ENCODE measurements at places on chromosomes 4 and X.

- DNase-seq: no peak
Measured at GRCh38 chrX:31508338-31508737, 436.5 kb upstream of the FTHL17 start.

DNA sequence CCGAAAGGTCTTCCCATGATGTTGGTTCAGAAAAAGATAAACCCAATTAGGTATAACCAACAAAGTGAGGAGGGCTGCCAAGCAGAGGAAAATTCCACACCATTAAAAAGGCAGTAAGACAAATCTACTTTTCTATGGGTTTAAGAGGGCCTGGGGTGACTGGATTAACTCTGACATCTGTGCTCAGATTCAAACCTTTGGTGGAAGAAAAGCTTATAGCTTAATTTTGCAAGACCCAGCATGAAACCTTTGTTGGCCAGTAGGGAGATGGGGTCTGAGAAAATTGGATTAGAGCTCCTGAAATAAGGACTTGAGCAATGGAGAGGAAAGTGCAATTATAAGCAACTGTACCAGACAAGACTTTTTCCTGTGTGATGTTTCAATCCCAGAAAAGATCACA is 104.2 kb downstream of the KDR start:
- no peak for DNase-seq

- no peak for DNase-seq
Measured at GRCh38 chrX:68059469-68059868, 373.8 kb downstream of the OPHN1 start.

DNA sequence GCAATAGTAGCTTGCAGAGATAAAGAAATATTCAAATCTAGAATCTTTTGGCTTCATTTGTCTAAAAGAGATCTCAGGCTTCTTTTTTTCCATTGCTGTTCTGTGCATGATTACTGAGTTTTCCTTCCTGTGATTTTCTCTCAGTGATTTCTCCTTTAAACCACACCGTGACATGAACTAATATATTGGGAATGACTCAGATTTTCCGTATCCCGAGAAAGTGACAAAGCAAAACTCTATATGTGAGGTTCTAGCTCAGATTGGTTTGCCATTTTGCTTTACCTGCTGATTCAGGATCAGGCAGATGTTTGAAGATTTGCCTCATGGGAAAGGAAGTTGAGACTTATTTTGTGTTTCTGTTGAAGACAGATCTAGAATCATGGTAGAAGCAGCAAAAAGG is 59.4 kb downstream of the MTHFD2L start:
- no peak for DNase-seq

GRCh38 chrX:95907081-95907480 is 777.6 kb upstream of the DIAPH2 start:
- DNase-seq: no peak

DNA sequence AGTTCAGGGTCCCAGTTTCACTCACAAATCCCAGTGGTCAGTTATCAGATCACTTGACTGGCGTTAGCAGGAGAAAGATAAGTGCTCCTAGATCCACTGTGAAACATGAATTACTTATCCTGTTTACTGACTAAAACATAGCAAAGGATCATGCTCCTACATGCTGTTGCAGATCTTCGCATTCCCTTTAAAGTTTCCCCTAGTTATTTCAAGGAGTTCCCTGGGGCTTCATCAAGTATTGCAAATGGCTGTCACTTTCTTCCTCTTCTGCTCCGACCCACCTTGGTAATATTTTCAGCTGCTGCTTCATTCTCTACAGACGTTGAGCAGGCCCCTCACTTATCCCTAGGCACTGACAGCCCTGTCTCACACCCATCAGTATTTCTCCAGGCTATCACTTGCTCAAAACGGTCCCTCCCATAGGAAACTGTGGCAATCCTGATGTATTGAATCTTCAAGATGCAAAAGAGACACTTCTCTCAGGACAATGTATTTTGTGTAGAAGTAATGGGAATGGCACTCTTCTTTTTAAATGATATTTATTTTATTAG is 466.0 kb downstream of the INPP4B start:
- DNase-seq: no peak

- no peak for DNase-seq
Measured at GRCh38 chrX:103831342-103831802, 685 bp downstream of the RAB9B start.

DNA sequence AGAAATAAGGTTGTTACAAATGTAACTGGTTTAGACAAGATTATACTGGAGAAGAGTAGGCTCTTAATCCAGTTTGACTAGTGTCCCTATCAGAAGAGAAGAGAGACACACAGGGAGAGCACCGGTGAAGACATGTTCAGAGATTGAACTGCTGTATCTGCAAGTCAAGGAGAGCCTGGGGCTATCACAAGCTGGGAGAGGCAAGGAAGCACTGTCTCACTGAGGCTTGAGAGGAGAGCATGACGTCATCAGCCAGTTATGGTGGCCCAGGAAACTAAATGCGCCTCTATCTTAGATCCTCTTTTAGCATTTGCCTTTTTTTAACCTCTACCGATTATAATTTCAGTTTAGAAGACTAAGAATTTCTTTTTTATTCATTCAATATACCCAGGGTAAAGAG is 583.4 kb downstream of the TRAM1L1 start:
- no peak for DNase-seq

GRCh38 chr4:40722576-40723161 is 27.1 kb upstream of the NSUN7 start:
- DNase-seq: no peak

- DNase-seq: no peak
Measured at GRCh38 chr4:142719854-142720541, 126.1 kb downstream of the INPP4B start.

DNA sequence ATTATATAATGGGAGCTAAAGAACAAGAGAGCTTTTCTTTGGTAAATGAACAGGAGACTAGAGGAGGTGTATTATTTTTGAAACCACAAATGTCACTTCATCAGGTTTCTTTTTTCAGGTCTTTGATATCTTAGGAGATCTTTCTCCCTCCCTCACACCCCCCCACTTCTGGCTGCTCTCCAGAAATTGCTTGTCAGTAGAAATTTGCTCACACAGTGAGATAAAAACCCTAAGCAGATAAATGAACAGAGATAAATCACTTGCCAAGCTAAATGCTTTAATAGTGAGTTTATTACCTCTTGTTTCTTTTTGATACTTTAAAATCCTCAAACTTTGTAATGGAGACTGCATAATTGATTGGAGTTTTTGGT is 421.2 kb upstream of the TENM3 start:
- DNase-seq: no peak

GRCh38 chr4:131304686-131305085 is 1844.4 kb upstream of the PCDH10 start:
- no peak for DNase-seq

DNA sequence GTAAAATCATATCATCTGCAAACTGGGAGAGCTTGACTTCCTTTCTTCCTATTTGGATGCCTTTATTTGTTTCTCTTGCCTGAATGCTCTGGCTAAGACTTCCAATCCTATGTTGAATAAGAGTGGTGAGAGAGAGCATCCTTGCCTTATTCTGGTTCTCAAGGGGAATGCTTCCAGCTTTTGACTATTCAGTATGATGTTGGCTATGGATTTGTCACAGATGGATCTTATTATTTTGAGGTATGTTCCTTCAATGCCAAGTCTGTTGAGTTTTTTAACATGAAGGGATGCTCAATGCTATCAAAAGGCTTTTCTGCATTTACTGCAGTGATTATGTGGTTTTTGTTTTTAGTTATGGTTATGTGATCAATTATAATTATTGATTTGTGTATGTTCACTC is 2144.6 kb upstream of the TENM3 start:
- no peak for DNase-seq

DNA sequence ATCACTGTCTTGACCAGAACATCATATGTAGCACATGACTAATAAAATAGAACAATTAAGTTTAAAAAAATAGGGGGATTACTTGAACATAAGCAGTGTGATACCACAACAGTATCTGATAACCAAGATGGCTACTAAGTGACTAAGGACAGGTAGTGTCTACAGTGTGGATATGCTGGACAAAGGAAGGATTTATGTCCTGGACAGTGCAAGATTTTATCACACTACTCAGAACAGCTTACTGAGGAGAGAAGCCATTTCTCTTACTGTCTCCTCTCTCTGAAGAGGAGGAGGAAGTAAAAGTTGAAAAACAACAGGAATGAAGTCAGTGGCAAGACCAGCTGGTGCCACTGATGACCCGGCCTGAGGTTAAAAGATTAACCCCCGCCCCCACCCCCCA is 4.0 kb upstream of the SLC10A7 start:
- no peak for DNase-seq

GRCh38 chr4:174532445-174532844 is 10.2 kb upstream of the HPGD start:
- DNase-seq: no peak

DNA sequence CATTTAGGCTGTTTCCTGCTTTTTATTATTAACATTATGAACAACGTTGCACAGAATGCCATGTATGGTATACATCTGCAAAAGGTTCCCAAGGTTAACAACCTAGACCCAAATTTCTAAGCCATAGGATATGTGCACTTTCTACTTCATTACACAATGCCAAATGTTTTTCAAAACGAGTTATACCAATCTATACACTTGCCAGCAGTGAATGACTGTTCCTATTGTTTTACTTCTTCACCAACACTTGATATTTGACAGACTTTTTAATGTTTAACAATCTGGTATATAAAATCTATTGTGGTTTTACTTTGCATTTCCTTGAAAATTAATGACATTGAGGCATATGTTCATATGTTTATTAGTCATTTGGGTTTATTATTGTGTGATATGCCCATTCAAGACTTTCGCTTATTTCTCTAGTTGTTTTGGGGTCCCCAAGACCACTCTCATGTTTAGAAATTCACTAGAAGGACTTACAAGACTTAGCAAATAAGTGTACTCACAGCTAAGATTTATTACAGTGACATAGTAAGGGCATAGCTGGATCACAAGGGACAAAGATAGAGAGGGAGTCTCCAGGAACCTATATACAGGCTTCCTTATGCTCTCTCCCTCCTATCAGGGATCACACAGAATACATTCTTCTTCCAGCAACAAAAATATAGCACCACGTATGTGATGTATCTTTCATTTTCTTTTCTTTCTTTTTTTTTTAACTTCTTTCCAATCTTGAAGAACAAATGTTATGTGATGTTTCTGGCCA is 62.5 kb downstream of the TBCK start:
- no peak for DNase-seq

- DNase-seq: no peak
Measured at GRCh38 chr4:13592220-13592619, 35.3 kb downstream of the BOD1L1 start.

- no peak for DNase-seq
Measured at GRCh38 chr4:8583655-8584025, 3.4 kb downstream of the GPR78 start.

- DNase-seq: no peak
Measured at GRCh38 chr4:184450743-184451535, 23.4 kb downstream of the IRF2 start.

DNA sequence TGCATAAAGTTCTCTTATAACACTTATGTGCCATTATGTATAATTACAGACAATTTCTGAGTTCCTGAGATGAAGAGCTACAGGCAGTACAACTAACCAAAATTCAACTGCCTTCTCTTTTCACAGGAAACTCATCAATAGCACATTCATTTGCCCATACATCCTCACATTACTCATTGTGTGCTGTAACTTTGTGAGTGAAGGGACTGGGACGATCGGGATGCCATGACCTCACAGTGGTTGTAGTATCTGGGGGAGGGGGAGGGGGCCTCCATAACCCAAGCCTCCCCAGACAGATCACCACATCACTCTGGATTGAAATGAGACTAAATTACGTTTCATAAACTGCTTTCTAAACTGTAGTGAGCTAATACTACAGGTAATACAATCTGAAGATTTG is 60.7 kb downstream of the ABCG2 start:
- DNase-seq: no peak

GRCh38 chrX:149476513-149476912 is 28.6 kb downstream of the IDS start:
- no peak for DNase-seq

DNA sequence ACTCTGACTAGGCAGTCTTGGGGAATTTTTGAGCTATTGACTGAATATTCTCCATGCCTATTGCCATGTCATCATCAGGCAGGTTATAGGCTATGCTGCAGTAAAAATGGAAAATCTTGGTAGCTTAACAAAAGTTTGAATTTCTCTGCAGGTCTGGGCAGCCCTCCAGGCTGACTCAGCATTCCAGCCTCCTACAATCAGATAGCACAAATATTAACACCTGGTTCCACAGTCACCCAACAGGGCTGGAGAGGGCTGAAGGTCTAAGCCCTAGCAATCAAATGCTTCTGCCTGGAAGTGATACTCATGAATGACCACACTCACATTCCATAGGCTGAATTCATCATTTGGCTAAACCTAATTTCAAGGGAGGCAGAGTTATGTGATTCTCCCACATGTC is 9.6 kb upstream of the PPP3CA start:
- no peak for DNase-seq

GRCh38 chr4:66636349-66636748 is 909.0 kb downstream of the CENPC start:
- DNase-seq: no peak

DNA sequence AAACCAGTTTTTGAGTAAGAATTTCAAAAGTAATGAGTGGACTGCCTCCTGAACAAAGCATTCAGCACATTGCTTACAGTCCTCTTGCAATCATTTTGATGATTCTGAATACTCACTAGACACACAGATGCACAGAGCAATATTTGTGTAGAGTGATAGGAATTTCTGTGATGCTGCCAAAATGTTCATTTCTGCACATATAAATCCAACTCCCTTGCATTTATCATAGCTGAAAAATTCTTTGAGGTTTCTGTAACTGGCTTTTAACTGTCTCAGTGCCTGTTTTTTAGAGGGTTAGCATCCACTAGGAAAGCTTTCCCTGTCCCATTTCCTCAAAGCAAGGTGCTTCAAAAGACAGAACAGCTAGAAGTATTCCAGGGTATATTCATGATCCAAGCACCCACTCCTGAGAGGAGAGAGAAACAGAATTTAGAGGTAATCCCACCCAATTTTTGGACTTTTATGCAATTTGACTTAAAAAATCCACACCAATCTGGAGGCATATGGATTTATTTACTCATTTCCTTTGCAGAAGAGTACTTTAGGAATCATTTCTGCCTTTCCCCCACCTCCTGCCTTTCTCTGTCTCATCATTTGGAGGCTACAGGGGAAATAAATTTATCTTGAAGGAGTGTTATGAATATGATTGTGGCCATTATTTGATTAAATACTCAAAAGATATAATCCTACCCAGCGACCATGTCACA is 234.5 kb upstream of the SLIT2 start:
- DNase-seq: no peak

DNA sequence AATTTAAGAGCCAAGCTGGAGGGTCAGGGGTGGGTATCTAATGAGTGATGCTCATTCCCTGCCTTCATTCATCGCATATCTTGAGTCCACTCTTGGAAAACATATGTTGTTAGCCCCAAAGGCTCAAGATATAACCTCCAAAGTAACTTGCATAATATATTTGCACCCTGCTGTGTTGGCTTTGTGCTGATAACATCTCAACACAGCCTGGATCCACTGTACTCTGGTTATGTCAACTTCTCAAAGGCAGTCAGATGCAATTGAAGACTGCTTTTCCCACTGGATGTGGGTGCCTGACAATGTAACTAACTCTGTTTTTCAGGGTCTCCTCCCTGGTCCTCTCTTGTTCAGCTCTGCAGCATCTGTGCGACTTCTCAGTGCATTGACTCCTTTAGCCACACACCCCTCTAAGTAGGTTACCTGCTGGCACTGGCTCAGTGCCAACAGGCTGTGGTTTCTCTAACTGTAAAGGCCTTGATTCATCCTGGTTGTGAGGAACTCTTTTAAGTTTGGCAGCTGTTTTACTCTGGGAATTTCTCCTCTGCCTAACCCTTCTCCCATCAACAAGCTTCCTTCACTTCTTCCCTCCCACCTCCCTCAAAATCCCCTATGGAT is 28.1 kb downstream of the SLC16A2 start:
- DNase-seq: no peak

GRCh38 chr4:122456231-122457116 is at the start of gene IL2:
Gene IL2, minus strand, starts transcription at chr4:122456725. Its CDS starts 285 bp downstream, at chr4:122456440.
- DNase-seq: no peak
